ENCODE measurements at places on chromosomes 2 and 18. TPM values are rescaled to one million over a fixed set of nuclear protein-coding genes. Genes with fewer than 3 reads are reported as not detected.

DNA sequence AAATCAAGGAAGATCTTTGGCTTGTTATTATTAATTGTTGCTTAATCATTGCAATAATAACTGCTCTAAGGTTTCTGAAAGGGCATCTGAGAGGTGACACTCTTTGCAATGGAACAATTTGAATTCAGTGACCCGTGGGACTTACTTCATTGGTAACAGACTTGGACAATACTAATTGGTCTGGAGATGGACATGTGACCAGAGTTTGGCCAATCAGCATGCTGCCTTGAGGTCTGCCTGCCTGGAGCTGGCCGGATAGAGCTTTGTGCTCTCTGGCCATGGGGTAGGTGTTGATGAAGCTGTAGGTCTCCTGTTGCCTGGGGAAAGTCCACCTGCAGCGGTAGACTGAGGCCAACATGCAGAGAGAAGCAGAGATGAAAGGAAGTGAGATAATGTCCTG lies 24.0 kb upstream of the VPS4B start:
- peak; percentile 51 for DNase-seq

DNA sequence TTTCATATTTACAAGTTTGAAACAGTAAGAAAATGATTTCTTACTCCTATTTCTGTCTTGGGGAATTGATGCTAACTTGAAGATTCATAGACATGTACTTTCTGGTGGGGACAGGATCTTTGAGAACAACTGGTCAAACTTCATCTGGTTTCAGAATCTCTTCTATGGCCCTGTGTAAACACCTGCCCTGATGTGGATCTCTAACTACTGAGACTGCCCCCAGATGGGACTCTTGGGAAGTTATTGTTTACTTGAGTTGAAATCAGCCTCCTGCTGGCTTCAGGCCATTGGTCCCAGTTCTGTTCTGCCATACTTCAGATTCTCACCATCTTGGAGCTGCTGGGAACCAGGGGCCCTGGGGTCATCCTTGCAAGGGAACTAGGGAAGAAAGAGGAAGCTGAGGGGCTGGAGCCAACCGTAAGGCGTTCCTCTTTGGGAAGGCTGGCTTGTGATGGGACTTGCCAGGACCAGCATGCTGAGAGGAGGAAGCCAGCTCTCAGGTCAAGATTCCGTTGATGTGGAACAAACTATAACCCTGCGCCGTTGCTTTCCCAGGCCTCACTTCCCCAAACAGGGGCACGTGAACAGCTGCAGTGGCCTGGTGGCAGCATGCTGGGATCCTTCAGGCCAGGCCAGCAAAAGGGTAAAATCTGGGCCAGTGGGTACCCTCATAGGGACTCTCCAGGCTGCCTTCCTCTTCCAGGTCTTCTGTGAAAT lies 135.5 kb upstream of the CXCR4 start:
- no peak for DNase-seq

- no peak for DNase-seq
Measured at GRCh38 chr2:51629406-51629805, 597.5 kb upstream of the NRXN1 start.

GRCh38 chr2:199973703-199974102 lies 18.3 kb downstream of the MAIP1 start:
- DNase-seq, result no peak

DAPL1 gene
- total RNA-seq, result 4.2 TPM

- DNase-seq, result no peak
Measured at GRCh38 chr18:64083916-64084315, 65.0 kb downstream of the LINC00305 start.

- no peak for DNase-seq
Measured at GRCh38 chr2:121976926-121977325, 221.5 kb downstream of the TSN start.

DNA sequence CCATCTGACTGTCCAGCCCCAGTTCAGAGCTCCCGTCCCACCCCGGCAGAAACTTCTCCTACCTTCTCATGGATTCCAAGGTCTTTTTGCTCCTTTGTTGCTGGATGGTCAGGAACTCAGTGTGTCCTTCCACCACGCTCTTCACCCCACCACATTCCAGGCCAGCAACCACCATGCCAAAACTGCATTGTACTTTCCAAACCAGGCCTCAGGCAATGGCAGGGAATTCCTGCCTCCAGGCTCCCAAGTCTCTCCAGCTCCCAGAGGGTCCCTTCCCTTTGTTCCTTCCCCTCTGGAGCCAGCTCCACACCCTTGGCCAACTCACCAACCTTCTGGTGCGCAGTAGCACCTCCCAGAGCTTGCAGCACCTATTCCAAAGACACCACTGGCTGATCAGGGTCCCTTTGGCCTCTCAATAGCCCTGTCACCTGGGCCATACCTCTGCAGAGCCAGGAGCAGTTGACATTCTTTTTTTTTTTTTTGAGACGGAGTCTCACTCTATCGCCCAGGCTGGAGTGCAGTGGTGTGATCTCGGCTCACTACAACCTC lies 8.1 kb downstream of the CHMP1B start:
- DNase-seq, result no peak

SYT4 gene
- 0.31 TPM for total RNA-seq

ASXL3 gene
- total RNA-seq, result 18.0 TPM

- DNase-seq, result no peak
Measured at GRCh38 chr2:138336146-138336545, 165.4 kb upstream of the SPOPL start.

DNA sequence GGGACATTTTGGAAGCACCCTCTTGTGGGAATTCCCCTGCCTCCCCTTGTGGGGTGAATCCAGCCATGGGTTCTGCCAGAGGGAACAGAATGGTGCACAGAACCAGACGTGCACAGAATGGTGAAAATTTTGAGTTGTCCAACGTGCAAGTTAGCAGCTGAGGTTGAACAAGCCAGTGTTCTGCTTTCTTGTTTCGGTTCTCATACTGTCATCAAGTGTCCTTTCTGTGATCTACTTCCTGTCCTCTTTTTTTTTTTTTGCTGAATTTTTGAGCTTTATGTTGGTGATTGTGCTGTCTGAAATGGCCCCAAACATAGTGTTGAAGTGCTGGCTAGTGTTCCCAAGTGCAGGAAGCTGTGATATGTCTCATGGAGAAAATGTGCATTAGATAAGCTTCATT lies 21.5 kb upstream of the REEP1 start:
- no peak for DNase-seq
